ENCODE measurements at places on chromosomes 11 and 22. TPM values are rescaled to one million over a fixed set of nuclear protein-coding genes. Genes with fewer than 3 reads are reported as not detected.

- DNase-seq = no peak
These were observed 40.5 kb downstream of the TPCN2 start for GRCh38 chr11:69089258-69089657.

DNA sequence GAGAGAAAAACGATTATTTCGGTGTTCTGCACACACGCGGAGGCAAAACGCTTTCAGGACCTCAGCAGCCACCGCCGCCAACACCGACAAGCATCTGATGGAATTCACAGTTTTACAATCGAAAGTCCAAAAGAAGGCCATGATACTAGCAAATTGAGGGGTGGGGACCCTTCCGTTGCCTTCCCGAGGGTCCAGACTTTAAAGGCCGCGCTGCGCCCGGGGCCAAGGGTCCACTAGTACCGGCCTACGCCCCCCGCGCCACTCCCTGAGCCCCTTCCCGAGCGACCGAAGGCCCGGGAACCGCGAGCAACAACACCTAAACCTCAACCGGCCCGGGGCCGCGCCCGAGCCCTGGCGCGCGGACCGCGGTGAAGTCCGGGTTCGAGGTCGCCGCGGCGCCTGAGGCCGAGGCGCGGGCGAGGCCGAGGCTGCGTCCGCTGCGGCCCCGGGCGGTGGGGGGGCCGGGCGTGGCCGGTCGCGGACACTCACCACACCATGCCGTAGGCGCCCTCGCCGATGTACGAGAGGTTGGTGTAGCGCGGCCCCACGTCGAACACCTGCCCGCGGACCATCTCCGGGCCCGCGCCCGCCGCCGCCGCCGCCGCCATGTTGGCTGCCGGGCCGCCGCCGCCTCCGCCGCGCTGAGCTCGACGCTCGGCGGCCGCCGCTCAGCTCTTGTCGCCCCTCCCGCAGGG is 465 bp downstream of the MAPK1 start:
- no peak for DNase-seq

DNA sequence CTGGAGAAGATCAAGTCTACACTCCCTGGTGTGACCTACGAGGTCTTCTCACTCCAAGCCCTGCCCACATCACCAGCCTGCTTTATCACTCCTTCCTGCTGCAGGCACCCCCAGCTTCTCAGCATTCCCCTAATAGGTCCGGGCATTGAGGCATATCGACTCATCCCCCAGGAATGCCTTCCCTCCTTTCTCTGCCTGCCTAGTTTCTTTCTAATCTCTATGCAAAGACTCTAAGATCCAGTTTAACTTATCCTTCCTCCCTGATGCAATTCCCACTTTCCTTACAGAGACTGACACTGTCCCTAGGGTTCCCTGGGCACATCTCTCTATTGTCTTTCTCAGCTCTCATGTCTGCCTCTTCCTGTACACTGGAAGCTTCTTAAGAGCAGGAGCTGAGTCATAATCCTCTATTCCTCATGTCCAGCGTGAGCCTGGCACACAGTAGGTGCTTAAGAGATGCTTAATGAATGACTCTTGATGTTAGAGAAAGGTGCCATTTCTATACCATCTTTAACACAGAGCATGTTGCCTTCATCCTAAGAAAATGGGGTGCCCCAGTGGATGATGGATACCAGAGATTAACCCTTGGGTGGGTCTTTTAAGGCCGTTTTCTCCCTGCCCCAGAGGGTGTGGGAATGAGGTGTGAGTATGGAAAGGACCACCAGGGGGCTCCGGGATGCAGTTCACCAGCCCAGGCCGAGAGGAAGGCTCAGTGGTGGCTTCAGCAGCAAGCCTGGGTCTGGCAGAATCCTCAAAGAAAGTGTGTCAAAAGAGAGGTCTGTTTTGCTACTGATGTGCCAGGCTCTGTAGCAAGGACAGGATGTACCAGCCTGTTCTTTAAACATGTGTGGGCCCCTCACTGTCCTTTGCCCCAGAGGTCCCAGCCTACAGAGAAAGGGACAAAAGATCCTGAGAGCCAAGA is 34.7 kb downstream of the PARVA start:
- no peak for DNase-seq

DNA sequence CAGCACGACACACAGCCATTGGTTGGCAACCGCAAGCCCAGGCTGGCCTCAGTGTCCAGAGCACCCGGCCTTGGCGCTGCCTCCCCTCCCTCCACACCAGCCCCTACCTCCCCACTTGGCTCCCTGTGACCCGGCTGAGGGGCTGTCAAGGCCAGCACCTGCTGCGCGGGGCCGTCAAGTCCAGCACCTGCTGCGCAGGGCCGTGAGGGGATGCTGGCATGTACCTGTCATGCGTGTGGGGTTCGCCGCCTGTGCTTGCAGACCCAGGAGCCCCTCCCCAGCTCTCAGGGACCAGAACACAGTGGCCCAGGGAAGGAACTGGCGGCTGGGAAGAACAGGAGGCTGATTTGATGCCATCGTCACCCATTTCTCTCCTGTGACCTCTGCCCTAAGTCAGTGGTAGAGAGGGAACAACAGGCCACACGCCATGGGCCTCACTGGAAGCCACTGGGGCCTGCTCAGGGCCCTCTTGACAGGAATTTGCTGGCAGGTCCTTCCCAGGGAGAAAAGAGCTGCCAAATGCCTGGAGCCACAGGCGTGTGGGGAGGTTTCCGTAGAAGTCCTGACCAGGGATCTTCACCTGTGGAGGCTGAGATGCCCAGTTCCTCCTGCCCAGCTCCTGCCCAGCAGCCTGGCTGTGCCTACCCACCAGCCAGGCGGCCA is 37.6 kb downstream of the TBX1 start:
- no peak for DNase-seq

GRCh38 chr11:65390099-65390941 is 3.9 kb downstream of the FRMD8 start:
- no peak for DNase-seq

DNA sequence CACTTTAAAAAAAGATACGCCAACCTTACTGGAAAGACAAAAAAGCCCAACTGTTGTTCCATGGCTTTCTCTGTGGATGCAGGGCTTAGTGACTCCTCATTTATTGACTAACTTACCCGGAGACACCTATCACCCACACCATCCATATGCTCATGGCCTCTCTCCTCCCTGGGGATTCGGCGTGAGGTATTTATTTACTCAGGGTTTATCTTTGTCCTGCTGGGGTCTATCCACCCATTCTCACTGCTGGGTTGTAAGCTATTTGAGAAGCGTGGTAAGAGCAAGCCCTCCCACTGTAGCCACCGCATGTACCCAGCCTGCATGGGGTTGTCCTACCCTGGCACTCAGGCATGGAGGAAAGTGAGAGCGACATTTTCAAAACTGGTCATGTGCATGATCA is 93.6 kb downstream of the NELL1 start:
- DNase-seq = no peak

DNA sequence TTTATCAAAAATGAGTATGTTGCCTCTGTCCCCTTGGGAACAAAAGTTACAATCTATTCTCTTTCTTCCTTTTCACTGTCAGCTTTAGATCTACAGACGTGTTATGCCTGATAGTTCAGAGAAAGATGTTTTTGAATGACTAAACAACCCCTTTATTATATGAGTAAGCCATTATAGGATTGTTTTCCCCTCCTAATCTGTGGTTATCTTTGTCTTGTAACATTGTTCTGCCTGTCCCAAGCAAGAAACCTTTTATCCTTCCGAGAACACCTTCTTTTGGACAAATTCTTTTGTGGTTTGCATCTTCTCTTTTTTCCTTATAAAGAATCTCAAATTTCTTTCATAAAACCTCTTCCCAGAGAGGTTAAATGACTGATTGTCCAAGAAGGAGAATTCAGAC is 208.4 kb downstream of the DDX10 start:
- DNase-seq = no peak

GRCh38 chr11:46917109-46917761 is 1.1 kb downstream of the LRP4 start:
- DNase-seq = no peak

DNA sequence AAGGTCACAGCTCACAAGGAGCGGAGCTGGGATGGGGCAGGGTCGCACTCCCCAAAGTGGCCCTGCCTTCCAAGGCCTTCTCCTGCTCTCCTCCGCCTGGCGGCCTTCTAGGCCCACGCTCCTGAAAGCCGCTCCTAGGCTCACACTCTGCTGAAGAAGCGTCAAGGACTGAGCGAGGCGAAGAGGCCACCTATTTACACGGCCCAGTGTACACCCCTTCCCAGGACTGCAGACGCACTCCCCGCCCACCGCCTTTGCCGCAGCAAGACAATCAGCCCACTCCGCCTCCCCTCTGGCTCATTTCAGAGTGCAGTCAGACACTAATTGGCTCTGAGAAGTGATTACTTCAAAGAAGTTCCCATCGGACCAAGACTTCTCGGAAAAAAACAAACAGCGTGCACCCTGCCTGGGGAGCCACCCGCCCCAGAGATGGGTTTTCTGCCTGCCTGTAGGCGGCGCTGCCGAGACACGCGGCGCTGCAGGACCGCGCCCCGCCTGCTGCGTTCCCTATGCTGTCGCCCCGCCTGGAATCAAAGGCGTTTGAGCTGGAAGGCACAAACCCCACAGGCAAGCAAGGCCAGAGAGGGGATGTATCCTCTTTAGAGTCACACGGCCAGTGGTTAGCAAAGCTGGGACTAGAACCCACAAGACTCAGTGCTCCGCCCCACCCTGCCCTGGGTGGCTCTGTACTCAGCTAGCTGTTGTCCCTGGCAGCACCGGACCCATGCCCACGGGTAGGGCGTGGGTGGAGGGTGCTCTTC is 414.8 kb downstream of the BUD13 start:
- peak; percentile 40 for DNase-seq

DNA sequence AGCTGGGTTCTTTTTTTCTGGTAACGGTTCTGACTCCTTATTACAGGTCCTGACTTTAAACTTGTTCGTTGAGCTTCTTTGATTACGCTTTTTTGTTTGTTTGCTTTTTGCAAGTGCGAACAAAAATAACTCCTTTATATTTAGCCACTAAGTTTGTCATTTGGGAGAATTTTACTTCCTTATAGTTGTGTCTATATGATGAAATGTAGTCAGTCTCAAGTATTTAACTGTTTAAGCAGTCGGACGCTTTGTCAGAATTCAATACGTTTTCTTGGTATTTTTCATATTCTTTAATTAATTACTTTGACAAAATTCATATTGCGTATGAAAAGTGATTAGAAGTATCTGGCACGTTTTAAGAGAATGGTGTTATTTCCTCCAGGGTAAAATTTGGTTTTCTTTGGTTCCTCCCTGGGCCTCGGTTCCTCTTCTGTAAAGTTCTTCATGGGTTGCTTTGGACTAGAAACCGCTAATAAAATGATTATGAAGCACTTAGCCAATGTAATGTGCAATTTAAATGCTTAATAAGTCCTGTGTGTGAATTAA is 1.3 kb downstream of the CBL start:
- DNase-seq = no peak

- no peak for DNase-seq
These were observed 734 bp upstream of the TMEM123 start for GRCh38 chr11:102453302-102453695.

GRCh38 chr11:134276396-134277182 is 410 bp downstream of the GLB1L3 start:
- DNase-seq = no peak

DNA sequence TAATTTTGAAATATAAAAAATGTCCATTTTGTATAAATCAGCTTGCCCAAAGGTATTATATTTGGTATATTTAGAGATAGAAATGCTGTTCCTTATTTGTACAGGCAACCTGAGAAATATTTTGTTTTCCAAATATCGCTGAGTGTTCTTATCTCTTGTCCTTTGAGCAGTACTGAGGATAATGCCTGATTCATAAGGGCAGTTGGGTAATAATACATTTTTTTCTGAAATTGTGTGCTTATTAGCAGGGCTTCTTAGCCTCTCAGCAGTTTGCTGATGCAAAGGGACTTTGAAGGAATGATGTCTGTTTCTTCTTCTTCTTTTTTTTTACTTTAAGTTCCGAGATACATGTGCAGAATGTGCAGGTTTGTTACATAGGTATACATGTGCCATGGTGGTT is 69.1 kb downstream of the LDLRAD3 start:
- DNase-seq = no peak

GRCh38 chr11:134207538-134208239 is 16.1 kb downstream of the NCAPD3 start:
- no peak for DNase-seq

- DNase-seq = no peak
These were observed 24.1 kb downstream of the FZD4 start for GRCh38 chr11:86930957-86931547.

GRCh38 chr11:130710021-130710420 is 206.3 kb downstream of the SNX19 start:
- no peak for DNase-seq

DNA sequence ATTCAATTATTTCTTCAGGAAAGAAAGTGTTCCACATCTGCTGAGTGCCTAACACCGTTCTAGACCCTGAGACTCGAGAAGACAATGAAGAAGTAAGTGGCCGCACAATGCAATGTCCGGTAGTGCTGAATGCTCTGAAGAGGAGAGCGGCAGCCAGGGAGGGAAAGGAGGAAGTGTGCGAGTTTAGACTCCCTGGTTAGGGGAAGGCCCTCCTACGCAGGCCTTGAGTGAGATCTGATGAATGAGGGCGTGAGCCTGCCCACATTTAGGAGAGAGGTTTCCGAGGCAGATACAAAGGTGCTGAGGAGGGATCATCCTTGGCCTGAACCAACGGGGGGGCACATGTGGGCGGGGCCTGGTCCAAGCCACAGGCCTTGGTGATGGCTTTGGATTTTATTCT is 558.6 kb downstream of the NTM start:
- no peak for DNase-seq

- DNase-seq = no peak
These were observed 17.8 kb downstream of the TREH start for GRCh38 chr11:118661425-118662301.

- DNase-seq = no peak
These were observed 48.7 kb upstream of the TNRC6B start for GRCh38 chr22:40128989-40129388.

DNA sequence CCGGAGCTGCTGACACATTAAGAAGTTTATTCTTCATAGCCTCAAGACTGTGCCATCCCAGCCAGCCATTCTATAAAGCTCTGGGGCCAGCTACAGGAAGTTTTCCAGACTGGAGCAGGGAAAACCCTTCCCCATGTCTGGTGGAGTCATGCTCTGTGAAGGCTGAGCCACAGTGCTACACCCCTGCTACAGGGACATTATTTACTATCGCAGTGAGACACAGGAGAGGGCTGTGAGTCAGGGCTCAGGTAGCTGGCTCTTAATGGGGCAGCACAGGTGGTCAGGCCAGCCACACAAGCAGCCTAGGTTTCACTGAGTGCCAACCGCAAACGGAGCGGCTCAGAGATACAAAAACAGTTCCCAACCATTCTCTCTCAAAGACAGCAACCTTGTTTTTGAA is 12.1 kb downstream of the HPS4 start:
- DNase-seq = no peak

HMOX1 gene
- 10.5 TPM for polyA plus RNA-seq

C22orf31 gene
- 0.98 TPM for polyA plus RNA-seq

TUB gene
- polyA plus RNA-seq = 28.6 TPM

DCHS1 gene
- polyA plus RNA-seq = 38.0 TPM

BBS1 gene
- polyA plus RNA-seq = 54.5 TPM

OR2AG1 gene
- polyA plus RNA-seq = 0.05 TPM

HEPN1 gene
- not detected for polyA plus RNA-seq

DDI1 gene
- polyA plus RNA-seq = not detected

BEST1 gene
- 6.1 TPM for polyA plus RNA-seq

ZPR1 gene
- 52.3 TPM for polyA plus RNA-seq
